ENCODE measurements at places on chromosomes 12 and 14. TPM values are rescaled to one million over a fixed set of nuclear protein-coding genes. Genes with fewer than 3 reads are reported as not detected.

Gene EIF4B
- polyA plus RNA-seq, result 380 TPM

Gene INSM2
- not detected for polyA plus RNA-seq

Gene CCDC88C
- polyA plus RNA-seq, result 0.02 TPM

Gene TMEM63C
- not detected for polyA plus RNA-seq

Gene KCNMB4
- 0.66 TPM for polyA plus RNA-seq

Gene OVCH1
- polyA plus RNA-seq, result 0.29 TPM

Gene TEAD4
- 14.3 TPM for polyA plus RNA-seq

Gene CCDC175
- polyA plus RNA-seq, result not detected

Gene SOX5
- polyA plus RNA-seq, result 12.4 TPM

Gene GPHN
- 8.3 TPM for polyA plus RNA-seq

Gene FAM161B
- 2.8 TPM for polyA plus RNA-seq

Gene CLEC1B
- not detected for polyA plus RNA-seq

Gene C14orf39
- 0.01 TPM for polyA plus RNA-seq

Gene TAS2R31
- 0.73 TPM for polyA plus RNA-seq

Gene NKX2-1
- polyA plus RNA-seq, result not detected
